ENCODE measurements at places on chromosomes 11 and 22.

GRCh38 chr11:130655300-130655699 is 206.9 kb downstream of the ADAMTS15 start:
- DNase-seq = no peak

- DNase-seq = no peak
Observed at GRCh38 chr11:119335091-119335654, 846 bp downstream of the RNF26 start.

- no peak for DNase-seq
Observed at GRCh38 chr11:15841931-15842740, 514.2 kb downstream of the SOX6 start.

DNA sequence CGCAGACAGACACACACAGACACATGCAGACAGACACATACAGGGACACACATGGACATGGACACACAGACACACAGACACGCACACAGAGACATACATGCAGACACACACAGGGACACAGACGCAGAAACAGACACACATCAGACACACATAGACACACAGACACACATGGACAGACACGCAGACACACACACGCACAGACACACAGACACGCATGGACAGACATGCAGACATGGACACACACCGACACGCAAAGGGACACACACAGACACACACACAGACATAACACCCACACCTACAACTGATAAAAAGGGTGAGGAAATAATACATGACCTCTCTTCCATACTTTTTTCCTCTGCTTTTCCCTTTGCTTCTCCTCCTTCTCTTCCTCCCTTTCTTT is 146.2 kb downstream of the HIPK3 start:
- DNase-seq = no peak

DNA sequence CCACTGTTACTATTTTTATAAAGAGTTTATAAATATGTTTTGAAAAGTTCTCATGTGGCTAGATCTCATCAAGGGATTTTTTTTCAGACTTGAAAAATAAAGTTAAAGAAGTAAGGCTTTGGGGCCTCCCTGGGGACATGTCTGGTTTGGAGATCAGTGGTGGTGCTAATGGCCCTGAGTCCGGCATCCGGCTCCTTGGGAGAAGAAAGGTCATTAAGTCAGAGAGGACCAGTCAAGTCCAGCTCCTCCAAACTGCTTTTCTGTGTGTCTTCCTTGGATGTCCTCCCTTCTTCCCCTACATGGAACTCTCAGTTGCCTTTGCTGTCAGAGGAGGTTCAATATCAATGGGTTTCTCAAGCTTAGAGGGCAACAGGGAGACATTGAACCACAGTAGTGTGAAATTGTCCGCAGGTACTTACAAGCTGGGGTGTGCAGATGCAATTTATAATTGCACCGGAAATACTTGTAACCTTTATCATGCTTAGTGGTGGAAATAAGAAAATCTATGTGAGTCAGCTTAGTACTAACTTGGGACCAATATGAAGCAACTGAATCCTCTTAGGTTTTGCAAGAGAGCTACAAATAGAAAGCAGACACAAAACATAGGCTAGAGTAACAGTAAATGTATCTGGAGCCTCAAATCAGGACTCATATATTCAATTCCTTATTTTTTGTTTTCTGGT is 144.3 kb downstream of the TEAD1 start:
- DNase-seq = no peak

GRCh38 chr11:83464160-83464944 is 178.2 kb upstream of the CCDC90B start:
- peak; percentile 27 for DNase-seq

DNA sequence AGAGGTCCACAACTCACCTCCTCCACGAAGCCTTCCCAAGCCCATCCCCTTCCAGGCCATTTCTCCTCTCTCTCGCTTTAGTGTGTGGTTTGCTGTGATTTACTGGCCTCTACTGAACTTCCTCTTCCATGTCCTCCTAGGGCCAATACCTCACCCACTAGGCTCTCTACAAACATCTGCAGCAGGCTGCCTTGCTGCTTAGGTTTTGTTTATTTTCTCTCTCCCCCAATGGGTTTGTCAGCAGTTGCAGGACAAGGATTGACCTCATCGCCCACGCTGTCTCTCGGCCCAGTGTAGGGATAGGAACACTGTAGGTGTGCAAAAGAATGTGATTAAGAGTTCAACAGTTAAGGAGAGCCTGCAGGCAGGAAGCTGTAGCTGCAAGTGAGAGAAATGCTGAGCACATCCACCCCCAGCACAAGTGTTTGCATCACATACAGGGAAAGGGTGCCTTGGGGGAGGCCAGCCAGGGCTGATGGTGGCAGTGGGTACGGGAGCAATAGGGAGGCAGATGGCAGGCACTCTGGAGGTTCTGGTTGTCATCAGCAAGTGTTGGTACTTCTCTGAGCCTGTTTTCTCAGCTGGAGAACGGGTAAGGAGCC is 1.4 kb downstream of the PC start:
- DNase-seq = no peak

GRCh38 chr11:55697817-55698216 is 35.8 kb downstream of the OR4C6 start:
- DNase-seq = no peak

- DNase-seq = no peak
Observed at GRCh38 chr11:91404344-91404743, 820.3 kb upstream of the FAT3 start.

DNA sequence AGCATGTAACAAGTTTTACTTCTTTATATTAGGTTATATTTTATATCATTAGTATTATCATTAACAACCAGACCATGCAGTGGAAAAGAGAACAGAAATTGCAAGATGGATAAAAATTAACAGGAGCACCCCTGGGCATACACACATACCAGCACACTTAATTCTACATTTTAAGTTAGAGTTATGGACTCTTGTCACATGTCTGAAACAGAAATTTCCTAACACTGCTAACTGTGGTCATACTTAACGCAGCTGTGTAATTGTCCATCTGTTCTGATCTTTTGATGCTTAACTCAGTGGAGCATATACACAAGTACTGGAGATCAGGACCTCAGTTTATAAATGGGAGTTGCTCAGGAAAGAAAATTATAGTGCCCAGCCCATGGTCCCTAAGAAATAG is 358 bp downstream of the OR52H1 start:
- DNase-seq = no peak

GRCh38 chr11:111731821-111732220 is 34.4 kb downstream of the PPP2R1B start:
- peak; percentile 36 for DNase-seq

- no peak for DNase-seq
Observed at GRCh38 chr11:90220391-90220790, 2.5 kb downstream of the CHORDC1 start.

GRCh38 chr22:25375683-25376082 is 156.2 kb downstream of the CRYBB2 start:
- no peak for DNase-seq

DNA sequence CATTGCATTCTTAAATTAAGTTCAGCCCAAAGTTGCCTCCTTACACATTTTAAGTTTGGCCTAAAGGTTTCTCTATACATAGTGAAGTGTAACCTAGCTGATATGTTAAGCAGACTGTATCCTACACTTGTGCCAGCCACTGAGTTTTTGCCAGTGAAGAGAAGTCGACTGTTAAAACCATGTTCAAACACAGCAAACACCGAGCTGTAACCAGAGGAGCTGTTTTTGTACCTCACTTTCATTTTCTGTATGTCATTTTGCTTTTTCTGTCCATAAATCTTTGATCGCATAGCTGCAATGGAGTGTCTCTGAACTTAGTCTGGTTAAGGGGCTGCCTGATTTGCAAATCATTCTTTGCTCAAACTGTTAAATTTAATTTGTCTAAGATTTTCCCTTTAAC is 403.7 kb downstream of the LUZP2 start:
- DNase-seq = no peak
